Stimulated activated CD4-positive, alpha-beta T cell treated with anti-CD3 and anti-CD28 coated beads, Interleukin-15, amount 100 ng/mL, for 1 hour (primary cell): ENCODE measurements at places on chromosomes 16 and 17.

- no peak for DNase-seq
Measured at GRCh38 chr16:12573300-12573699, 230.4 kb downstream of the CPPED1 start.

- DNase-seq: no peak
Measured at GRCh38 chr17:61496174-61496956, 44.1 kb downstream of the TBX4 start.

DNA sequence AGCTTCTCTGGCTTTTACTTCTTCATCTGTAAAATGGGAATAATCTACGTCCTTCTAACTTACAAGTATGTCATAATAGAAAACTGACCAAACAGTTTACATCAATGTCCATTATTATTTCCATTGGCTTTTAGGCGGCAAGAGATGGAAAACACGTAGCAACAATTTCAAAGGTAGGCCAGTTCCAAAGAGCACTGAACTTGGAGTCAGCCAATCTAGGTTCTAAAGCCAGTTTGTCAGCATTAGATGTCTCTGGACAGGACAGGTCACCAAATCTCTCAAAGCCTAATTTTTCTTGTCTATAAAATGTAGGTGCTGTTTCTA is 17.6 kb downstream of the HLF start:
- no peak for DNase-seq

DNA sequence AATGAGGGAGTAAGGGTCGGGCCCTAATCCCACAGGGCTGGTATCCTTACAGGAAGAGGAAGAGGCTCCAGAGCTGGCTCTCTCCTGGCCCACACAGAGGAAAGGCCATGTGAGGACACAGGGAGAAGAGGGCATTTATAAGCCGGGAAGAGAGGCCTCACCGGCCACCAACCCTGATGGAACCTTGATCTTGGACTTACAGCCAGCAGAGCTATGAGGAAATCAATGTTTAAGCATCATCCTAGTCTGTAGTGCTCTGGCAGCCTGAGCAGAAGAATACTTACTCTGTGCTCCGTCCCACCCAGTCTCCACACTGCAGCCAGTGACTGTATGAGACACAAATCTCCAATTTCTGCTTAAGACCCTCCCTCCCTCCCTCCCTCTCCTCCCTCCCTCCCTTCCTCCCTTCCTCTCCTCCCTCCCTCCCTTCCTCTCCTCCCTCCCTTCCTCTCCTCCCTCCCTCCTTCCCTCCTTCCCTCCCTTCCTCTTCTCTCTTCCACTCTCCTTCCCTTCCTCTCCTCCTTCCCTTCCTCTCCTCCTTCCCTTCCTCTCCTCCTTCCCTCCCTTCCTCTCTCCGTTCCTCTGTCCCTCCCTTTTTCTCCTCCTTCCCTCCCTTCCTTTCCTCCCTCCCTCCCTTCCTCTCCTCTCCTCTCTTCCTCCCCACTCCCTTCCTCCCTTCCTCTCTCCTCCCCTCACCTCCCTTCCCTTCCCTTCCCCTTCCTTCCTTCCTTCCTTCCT is 8.9 kb upstream of the TMEM220 start:
- DNase-seq: no peak

DNA sequence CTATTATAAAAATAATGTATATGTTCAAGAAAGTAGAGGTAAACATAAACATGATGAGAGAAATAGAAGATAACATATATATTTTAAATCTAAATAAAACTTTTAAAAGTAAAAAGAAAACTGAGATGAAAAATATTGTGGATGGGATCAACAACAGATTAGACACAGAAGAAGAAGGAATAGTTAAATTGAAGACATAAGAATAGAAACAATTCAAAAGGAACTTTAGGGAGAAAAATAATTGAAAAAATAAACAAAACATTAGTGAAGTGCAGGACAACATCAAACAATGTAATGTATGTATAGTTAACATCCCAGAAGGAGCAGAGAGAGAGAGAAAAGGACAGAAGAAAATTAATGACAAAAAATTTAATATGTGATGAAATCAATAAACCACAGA is 228.1 kb upstream of the TNRC6C start:
- no peak for DNase-seq

DNA sequence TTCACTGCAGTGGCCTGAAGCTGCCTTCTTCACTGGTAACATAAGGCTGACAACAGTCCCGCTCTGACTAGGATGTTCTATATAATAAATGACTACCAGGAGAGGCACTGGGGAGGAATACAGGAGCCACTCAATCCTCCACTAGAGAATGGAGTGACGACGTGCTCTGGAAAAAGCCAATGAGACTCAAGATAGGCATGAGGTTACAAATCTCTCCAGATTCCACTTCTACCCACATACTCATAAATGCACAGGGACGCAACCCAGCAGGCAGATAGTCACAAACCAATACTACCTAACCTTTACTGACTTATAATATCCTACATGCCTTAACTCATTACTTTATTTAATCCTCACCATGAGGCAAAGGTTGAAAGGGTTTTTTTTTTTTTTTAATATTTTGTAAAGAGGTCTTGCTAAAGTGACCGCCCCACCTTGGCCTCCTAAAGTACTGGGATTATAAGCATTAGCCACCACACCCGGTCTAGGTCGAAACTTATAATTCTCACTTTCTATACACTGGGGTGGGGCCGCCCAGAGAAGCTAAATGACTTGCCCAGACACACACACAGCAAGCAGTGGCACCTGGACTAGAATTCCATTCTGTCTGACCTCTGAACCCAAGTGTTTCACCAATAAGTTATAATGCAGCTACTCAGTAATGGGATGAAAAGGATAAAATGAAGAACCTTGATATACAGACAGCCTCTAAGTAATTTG is 33.7 kb downstream of the TOM1L2 start:
- DNase-seq: no peak

DNA sequence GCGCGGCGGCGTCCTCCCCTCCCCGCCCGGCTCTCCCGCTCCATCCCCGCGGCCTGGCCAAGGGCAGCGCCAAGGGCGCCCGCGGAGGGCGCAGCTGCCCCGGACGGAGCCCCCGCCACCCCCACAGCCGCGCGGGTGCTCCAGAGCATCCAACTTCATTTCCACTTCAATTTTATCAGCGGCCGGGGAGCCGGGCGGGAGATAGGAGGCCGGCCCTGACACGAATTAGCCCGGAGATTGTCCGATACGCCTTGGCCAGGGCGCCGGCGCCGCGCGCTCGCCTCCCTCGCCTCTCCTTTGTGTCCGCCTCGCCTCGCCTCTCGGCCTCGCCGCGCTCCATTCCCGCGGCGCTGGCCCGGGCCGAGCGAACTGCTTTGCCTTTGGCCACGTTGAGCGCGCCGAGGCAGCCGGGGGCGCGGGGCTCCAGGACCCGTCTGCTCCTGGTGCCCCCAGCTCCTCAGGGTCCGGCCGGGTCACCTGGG is 129.1 kb upstream of the LHX1 start:
- DNase-seq: no peak

GRCh38 chr16:65572156-65572555 is 450.3 kb upstream of the CDH11 start:
- no peak for DNase-seq

- DNase-seq: no peak
Measured at GRCh38 chr17:56595831-56596690, 2.6 kb downstream of the NOG start.

- DNase-seq: no peak
Measured at GRCh38 chr16:81624403-81624759, 154.7 kb upstream of the PLCG2 start.

- no peak for DNase-seq
Measured at GRCh38 chr17:27224526-27225315, 69.2 kb upstream of the WSB1 start.

GRCh38 chr16:307691-308312 is 24.8 kb downstream of the PDIA2 start:
- DNase-seq: no peak

- no peak for DNase-seq
Measured at GRCh38 chr17:58693751-58694150, 1.3 kb downstream of the RAD51C start.

DNA sequence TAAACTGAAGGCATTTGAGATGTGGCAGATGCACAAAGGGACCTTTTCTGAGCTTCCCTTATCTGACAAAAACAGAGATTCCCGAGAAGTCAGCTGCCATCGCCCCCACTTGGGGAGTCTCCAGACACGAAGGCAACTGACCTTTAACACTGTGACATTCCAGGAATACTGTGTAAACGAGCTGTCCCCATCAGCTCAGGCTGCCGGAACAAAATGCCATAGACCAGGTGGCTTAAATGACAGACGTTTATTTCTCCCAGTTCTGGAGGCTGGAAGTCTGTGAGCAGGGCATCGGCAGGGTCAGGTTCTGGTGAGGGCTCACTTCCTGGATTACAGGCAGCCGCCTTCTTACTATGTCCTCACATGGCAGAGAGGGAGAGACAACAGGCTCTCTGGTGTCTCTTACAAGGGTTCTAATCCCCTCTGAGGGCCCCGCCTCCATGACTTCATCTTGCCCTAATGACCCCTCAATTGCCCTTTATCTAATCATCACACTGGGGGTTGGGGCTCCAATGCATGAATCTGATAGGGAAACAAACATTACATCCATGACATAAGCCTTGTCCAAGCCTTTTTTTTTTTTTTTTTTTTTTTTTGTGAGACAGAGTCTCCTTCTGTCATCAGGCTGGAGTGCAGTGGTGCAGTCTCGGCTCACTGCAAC is 178.5 kb upstream of the RPL38 start:
- DNase-seq: no peak

DNA sequence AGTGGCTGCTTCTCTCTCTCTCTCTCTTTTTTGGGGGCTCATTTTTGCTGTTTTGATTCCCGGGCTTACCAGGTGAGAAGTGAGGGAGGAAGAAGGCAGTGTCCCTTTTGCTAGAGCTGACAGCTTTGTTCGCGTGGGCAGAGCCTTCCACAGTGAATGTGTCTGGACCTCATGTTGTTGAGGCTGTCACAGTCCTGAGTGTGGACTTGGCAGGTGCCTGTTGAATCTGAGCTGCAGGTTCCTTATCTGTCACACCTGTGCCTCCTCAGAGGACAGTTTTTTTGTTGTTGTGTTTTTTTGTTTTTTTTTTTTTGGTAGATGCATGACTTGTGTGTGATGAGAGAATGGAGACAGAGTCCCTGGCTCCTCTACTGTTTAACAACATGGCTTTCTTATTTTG is 7.7 kb upstream of the TMEM235 start:
- no peak for DNase-seq

- no peak for DNase-seq
Measured at GRCh38 chr16:85222155-85222863, 110.0 kb upstream of the CIBAR2 start.

DNA sequence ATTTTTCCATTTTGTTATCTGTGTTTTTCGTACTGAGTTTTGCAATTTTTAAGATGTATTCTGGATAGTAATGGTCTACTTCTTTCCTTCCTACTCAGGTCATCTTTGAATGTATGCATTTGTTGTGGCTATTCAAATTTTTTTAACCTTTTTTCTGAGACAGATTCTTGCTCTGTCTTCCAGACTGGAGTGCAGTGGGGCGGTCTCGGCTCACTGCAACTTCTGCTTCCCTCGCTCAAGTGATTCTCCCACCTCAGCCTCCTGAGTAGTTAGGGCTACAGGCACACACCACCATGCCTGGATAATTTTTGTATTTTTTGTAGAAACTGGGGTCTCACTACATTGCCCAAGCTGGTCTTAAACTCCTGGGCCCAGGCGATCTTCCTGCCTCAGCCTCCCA is 33.6 kb downstream of the VPS35L start:
- no peak for DNase-seq

GRCh38 chr17:10178506-10178991 is 19.9 kb downstream of the GAS7 start:
- DNase-seq: no peak

GRCh38 chr16:78677181-78677731 is 577.8 kb downstream of the WWOX start:
- DNase-seq: no peak

DNA sequence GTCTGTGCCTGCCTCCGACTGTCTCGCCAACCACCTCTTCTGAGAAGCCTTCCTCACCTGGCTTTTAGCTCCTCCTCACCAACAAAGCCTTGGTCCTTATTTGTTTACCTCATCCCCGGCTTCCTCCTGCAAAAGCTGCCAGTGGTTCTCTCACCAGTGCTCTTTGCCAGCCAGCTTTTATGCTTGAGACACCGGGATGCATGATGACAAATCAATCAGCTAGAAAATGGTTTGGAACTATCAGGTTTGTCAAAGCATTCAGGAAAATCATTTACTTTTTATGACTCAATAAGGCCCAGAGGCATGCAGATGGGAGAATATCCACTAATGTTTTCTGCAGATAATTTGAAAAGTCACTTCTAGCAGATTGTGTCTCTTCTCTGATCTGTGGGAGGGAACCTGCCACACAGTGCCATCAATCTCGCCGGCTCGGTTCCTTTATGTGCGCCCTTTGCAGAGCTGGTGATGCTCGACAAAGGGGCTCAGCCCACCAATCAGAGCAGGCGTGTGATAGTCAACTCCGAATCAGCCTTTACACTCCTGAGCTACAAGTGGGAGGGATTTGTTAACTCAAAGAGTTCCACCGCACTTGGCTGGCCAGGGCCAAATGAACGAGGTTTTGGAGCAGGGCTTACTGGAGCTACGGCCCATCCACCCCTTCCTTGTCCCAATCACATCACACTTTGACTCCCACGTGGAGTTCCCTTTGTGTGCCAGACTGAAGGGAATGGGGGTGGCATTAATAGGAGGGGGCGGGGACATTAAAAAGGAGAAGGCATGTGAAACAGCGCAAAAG is 85.8 kb downstream of the MRC2 start:
- DNase-seq: no peak

DNA sequence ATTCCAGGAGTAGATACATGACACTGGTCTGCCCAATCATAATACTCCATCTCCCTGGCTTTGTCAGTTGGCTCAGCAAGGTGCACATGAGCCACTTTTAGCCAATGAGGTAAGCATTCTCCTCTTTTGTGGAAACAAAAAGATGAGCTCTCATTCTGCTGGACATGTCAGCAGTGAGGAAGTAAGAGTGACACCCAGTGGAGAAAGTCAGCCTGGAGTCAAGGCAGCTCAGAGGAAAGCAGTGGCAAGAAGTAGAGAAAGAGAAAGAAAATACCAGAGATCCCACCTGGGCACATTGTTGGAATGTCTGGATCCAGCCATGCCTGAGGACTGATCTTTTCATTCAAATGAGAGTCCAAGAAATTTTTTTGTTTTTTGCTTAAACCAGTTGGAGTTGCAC is 496.9 kb upstream of the C16orf82 start:
- no peak for DNase-seq

GRCh38 chr16:9328411-9328810 is 237.0 kb downstream of the HAPSTR1 start:
- no peak for DNase-seq

- DNase-seq: peak; percentile 79
Measured at GRCh38 chr17:49407981-49408501, 6.6 kb downstream of the PHB1 start.

DNA sequence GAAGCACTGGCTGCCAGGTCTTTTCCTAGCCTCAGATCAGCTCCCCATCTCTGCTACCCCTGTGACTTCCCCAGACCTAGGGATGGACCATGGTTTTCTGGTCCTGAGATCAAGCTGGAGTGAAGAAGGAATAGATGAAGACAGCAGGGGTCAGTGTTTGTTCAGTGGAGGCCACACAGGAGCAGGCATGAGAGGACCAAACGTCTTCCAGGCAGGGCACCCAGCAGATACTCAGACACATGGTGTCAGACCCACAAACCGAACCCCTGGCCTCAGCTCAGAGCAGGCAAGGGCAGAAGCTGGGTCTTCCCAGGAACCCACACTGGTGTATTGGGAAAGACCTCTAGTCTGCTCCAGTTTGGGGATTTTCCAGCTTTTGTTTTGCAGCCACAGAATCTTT is 189.7 kb downstream of the IRX5 start:
- DNase-seq: no peak

- no peak for DNase-seq
Measured at GRCh38 chr16:51431517-51432241, 280.6 kb upstream of the SALL1 start.
